ENCODE measurements at places on chromosomes 11 and 22.

GRCh38 chr11:120064341-120064740 is 73.6 kb downstream of the TRIM29 start:
- DNase-seq: no peak

DNA sequence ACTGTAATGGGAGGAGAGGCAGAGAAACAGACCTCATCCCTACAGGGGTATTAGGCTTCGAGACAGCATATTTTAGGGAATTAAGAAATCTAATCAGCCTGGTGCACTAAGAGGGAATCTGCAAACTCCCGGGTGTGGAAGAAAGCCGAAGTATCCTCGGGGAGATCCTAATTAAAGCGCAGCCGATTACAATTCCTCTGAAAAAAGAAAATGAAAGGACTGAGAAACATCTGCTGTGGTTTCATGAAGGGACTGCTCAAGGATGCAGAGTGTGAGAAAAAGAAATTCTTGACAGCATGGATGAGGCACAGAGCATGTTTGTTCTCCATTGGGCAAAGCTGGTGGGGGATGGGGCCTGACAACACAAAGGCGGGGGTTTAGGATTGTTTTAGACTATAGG is 290.0 kb upstream of the LARGE1 start:
- no peak for DNase-seq

DNA sequence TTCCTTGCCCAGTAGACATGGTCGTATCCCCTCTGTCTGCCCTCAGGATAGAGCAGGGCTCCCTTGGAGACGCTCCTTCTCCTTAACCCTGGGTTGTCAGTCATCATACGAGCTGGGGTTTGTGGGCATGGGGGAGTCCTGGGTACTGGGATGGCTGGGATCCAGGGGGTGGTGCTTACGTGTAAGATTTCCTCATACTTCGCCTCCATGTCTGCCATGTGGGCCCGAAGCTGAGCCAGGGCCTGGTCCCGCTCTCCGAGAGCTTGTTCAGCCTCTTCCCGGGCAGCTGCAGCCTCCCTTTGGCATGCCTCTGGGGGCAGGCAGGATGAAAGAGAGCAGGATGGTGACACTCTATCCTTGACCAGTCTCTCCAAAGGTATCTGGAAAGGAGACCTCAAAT is 5.3 kb downstream of the NHERF4 start:
- no peak for DNase-seq

DNA sequence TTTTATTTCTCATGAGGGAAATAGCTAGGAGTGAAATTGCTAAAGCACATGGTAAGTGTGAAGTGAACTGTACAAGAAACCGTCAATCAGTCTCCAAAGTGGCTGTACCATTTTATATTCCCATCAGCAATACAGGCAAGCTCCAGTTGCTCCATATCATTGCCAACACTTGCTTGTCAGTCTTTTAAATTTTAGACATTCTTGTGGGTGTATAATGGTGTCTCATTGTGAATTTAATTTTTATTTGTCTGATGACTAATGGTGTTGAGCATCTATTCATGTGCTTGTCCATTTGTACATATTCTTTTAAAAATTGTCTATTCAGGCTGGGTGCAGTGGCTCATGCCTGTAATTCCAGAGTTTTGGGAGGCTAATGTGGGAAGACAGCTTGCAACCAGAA is 34.1 kb upstream of the SMCO4 start:
- no peak for DNase-seq
